ENCODE measurements at places on chromosomes 12 and 14.

DNA sequence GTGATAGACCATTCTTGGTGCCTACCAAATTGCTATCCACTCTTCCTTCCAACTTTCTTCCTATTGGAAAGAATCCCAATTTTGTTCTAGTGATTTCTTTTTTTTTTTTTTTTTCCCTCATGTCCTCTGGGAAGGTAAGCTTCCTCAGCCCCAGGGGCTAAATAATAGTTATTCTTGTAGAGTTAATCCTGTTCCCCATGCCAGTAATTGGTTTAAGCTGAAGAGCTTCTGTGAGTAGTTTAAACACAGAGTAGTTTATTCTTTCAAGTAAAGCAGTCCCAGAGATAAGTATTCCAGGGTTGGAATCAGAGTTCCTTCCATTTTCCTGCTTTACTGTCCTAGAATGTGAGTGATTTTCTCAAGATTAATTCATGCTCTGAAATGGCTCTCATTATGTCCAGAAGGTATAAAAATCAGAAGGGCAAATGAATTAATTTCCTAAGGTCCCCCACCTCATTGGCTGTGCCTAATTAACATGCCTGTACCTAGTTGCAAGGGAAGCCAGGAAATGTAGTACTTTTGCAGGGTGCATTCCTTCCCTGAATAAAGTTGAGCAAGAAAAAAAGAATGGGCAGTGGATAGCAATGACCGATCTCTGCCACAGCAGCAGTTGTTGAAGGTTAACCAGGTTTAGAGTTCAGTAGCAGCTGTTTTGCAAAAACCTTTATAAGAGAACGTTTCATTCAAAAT is 97.8 kb downstream of the PLEKHA5 start:
- DNase-seq, result no peak

DNA sequence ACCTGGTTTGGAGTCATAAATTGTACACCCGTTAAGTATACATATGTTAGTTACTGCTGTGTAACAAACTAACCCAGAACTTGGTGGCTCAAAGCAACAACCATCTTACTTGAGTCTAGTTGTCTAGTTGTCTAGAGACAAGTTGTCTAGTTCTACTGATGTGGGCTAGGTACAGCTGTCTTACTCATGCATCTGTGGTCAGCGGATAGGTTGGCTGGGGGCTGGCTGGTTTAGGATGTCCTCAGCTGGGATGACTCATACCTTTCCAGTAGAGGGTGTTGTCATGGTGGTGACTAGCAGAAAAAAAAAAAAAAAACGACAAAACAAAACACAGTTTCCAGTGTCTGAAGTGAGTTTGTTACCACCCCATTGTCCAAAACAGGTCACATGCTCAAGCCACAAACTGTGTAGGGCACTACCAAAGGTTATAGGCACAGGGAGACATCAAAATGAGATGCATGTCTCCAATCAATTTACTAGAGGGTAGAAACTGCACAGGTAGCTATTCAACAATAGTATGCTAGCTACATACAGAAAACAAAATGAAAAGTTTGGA is 680.3 kb downstream of the MED13L start:
- peak; percentile 25 for DNase-seq

GRCh38 chr14:67515386-67516079 is 17.6 kb upstream of the PLEKHH1 start:
- no peak for DNase-seq

DNA sequence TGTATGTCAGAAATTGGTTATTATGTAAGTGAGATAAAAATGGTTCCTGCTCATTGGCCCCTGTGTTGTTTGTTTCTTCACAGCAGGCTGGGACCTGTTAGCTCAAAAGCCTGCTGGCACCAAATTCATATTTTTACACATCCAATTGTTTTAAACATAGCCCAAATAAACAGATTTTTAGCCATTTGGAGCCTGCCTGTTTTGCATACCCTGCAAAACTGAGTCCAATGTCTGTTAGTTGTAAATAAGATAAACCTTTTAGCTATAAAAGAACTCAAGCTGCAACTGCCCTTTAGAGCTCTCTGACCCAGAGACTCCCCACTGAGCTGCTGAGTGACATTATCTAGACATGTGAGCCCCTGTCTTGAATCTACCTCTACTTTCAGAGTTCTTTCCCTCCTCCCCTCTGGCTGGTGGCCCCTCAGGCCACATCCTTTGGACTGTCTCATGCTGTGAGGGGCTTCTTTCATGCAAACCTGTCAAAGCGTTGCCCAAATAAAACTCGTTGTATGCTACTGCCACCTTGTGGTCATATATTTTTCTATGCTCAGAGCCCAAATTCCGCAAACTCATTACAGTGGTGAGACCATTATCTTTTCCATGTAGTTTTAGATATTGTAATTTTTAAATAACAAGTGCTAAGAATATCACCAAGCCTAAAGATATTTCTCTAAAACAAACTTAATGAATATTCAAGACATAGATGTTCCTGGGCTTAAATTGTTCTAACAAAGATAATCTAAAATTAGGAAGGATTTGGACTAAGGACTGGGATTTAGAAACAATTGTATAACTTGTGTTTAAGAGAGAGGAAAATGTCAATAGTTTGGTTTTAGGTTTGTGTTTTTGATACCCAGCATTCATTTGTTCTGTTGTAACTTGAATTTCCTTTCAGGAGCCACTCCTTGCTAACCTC is 337.9 kb downstream of the AACS start:
- peak; percentile 2 for DNase-seq

GRCh38 chr14:74238974-74239847 is at the start of gene VSX2:
TSS of gene VSX2 (plus strand) at chr14:74239449. CDS start at chr14:74239562, 113 bp downstream.
- DNase-seq, result no peak

- no peak for DNase-seq
Observed at GRCh38 chr14:96514694-96515093, 12.5 kb downstream of the PAPOLA start.

GRCh38 chr12:120984351-120984898 is 6.1 kb downstream of the HNF1A start:
- DNase-seq, result no peak

- DNase-seq, result no peak
Observed at GRCh38 chr12:100265732-100266584, 921 bp downstream of the DEPDC4 start.

DNA sequence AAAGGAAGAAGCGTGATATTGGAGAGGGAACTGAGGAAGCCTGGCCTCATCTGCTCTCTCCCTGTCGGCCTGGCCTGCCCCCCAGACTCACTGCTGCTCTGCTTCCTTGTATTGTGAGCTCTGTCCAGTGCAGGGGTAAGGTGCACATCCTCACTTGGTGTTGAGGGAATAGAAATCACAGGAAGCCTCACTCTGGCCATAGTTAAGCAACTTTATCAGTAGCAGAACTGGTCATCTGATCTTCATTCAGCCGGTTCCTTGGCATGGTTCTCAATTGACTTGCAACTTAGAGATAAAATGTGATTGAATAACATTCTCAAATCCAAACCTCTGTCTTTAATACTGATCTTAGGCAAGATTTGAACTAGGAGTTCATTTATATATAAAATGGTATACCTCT is 11.5 kb upstream of the CCDC175 start:
- DNase-seq, result no peak

GRCh38 chr14:61186341-61187195 is 94.6 kb downstream of the TMEM30B start:
- no peak for DNase-seq

DNA sequence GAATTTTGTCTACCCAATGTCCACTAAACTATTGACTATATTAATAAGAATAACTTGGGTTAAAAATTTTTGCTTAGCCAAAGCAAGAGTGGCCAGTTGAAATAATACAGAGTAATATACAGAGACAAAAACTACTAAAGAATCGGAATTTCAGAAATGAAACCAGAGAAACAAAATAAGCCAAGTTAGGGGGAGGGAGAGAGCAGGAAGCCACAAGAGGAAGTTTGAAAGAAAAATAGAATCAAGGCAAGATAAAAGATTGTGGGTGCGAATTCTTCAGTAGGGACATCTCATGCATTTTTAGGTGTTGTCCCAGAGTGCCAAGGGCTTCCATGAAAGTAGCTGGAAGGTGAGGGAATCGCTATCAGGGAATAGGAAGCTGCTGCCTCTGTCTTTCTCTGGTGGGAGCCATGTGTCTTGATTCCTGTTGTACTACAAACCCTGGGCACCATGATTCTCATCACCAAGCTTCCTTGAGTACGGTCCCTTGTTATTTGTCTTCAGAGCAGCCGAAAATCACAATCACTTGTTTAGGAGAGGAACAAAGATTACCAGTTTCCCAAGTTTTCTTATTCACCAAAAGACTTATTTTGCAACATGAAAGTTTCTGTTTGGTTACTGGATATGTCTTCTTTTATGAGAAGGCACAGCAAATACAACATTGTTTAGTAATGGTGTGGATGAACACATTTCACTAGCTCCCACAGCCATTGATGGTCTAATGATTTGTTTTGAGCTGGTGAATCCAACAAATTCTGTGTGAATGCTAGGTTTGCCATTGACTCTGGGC is 16.7 kb downstream of the NEUROD4 start:
- no peak for DNase-seq

GRCh38 chr14:94775871-94776210 is 5.9 kb upstream of the GSC start:
- no peak for DNase-seq

- no peak for DNase-seq
Observed at GRCh38 chr12:10867381-10867780, 16.7 kb downstream of the PRH1 start.

DNA sequence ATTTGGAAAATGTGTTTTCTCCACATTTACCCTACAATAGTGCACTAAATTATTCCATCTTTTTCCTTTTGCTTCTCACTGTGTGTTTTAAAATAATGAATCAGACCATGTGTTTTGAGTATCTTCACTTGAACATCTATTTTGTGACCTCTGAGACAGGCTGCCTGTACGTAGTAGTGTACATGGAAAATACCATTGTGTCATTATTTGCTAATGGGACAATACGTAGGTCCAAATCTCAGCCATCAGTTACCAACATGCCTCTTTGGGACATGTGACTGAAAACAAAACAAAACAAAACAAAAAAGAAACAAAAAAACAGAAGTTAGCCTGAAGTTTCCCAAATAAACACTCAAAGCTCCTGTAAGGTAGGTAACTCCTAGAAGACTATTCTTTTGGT is 7.1 kb upstream of the MYF6 start:
- no peak for DNase-seq

DNA sequence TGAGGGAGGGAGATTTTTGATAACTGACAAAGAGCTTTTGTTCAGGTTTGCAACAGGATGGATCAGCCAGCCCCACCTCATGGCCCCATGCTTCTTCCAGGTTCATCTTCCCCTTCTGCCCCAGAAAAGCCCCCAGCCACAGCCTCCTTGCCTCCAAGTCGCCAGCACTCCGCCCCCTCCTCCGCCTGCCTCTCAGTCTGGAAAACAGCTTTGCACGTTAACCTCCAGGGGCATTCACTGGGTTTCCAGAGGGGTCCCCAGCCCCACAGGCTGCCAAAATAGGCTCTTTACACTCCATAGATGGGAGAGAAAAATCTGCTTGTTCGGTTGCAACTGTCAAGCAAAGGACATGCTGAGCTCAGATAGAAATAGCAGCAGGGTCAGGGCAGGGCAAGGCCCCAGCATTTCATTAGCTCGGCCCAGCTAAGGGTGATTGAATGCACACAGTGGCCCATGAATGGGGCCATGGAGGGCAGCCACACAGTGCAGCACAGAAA is 253.6 kb downstream of the ZFP36L1 start:
- no peak for DNase-seq

GRCh38 chr12:96720363-96720705 is 186.7 kb upstream of the NEDD1 start:
- no peak for DNase-seq

DNA sequence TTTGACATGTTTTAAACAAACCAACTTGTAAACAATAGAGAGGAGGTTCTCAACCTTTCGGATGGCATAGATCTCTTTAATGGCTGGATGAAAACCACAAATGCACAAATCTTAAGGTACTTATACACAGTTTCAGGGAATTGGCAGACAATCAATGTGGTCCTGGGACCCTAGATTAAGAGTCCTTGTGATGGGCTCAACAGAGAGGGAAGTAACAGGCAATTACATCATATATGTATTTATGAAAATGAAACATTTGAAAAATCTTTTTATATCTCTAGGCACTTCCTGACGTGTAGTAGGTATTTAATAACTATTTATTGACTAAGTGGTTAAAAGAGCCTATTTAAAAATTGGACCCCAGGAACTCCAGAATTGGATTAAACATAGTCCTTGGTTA is 897 bp downstream of the ACTR10 start:
- no peak for DNase-seq

DNA sequence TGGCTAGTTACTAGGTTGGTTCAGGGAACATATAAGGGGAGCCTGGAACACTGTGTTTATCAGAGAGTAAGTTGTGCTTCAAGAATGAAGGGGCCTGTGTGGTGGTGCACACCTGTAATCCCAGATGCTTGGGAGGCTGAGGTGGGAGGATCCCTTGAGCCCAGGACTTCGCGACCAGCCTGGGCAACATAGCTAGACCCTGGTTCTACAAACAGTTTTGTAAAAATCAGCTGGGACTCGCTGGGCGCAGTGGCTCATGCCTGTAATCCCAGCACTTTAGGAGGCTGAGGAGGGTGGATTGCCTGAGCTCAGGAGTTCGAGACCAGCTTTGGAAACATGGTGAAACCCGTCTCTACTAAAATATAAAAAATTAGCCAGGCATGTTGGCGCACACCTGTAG is 42.1 kb upstream of the GPR132 start:
- no peak for DNase-seq

DNA sequence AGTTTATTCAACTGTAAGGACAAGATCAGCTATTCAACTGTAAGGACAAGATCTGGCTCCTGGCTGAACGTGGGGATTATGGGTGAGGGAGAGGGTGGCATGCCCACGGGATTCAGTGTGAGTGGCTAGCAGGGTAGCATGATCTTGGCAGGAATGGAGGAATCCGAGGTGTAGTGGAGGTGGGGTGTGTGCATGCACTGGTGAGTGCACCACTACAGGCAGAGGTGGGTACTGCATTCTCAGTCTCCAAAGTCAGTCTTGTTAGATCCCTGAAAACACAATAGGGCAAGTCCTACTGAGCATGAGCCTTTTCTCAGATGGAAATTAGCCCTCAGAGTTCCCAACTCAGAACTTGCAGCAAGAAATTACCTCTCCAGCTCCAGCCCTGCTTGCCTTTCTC is 32.2 kb upstream of the DCD start:
- DNase-seq, result no peak

- no peak for DNase-seq
Observed at GRCh38 chr12:65051218-65051617, 69.9 kb downstream of the WIF1 start.

GRCh38 chr14:64474698-64475097 is 9.4 kb downstream of the AKAP5 start:
- no peak for DNase-seq

DNA sequence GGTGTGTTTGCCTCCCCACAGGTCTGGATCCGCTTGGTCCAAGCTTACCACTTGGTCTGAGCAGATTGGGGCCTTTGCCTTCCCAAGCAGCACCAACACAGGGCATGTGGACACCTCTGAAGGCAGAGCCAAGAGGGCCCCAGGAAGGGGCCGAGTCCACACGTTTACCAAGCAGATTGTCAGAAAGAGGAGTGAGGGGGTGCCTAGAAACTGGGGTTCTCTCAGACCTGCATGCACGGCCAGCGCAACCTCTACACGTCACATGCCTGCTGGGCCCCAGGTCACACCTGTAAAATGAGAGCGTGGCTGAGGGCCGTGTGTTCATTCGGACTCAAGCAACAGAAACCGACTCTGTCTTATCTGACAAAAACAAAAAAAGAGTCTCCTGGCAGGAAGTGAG is 96.9 kb downstream of the PAPOLA start:
- DNase-seq, result no peak

Measured in stromal cell of bone marrow (primary cell).